ENCODE measurements at places on chromosomes 11 and 22.

DNA sequence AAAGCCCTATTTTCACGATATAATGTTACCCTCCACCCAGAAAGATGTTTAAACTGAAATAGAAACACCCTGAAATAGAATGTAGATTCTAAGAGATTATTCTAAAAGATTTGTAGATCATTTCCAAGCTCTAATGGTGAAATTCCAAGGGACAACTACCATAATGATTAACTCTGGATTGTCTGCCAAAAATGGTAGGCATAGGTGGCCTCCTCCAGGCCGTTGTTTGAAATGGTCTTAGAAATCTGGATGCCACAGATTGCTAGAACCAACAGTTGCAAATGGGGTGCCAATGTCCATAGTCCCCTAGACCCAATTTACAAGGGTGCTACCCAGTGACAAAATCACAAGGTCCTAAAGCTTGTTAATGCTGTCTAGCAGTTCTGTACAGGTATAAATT, 6.7 kb upstream of the SLC6A5 start:
- no peak for DNase-seq

DNA sequence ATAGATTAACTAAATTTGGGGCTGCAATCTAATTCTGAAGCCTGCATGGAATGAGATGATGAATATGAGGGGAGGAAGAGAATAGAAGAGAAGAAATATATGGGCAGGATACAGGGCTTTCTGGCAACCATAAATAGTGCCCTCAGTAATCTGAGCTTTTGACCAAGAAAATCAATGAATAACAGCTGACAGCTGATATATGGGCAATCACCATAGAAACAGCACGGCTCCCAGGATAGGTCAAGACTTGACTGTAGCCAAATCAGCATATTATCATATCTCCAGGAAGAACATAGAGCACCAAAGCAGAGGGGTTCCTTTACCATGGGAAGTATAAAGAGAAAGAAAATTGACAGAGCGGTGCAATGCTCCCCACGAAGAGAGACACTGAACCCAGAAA, 643.8 kb upstream of the TENM4 start:
- DNase-seq, result no peak

- peak; percentile 19 for DNase-seq
These were observed at the start of gene GUCY1A2 for GRCh38 chr11:107018219-107018901. TSS of gene GUCY1A2 (minus strand) at chr11:107018476. CDS start at chr11:107018055, 421 bp downstream.

GRCh38 chr11:44754876-44755555, 28.3 kb downstream of the TSPAN18 start:
- no peak for DNase-seq

DNA sequence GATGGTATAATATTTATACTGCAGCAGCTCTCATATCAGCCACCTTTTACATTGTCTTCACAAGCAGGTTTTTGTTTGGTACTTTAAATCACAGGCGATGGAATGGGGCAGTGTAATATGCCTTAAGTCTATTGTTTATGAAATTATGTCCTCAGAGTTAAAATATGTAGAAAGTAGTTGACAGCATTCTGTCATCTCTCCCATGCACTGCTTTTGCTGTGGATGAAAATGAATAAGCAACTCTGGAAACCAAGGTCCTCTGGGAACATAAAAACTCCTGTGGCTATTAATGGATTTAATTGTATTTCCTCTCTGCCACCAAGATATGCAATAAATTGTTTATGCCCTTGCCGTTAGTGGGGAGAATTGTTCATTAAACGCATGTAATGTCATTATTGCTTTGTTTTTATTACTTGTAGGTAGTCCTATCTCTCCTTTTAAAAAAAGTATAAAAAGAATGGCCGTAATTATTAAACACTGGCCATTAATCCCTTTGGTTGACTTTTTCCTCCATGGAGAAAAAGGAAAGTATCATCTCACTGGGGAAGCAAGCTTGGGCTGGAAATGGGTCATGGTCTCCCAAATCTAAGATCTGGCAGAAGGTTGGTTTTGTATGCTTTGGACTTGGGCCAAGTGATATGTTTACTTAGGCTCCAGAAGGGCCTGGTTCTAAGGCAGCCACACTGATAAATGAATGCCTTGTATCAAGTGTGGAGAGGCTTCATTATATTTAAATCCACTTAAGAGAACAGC, 13.1 kb downstream of the PACS1 start:
- DNase-seq, result no peak
